ENCODE measurements at places on chromosomes 4 and X.

GRCh38 chr4:182207830-182208396, 35.3 kb upstream of the TENM3 start:
- DNase-seq = no peak

DNA sequence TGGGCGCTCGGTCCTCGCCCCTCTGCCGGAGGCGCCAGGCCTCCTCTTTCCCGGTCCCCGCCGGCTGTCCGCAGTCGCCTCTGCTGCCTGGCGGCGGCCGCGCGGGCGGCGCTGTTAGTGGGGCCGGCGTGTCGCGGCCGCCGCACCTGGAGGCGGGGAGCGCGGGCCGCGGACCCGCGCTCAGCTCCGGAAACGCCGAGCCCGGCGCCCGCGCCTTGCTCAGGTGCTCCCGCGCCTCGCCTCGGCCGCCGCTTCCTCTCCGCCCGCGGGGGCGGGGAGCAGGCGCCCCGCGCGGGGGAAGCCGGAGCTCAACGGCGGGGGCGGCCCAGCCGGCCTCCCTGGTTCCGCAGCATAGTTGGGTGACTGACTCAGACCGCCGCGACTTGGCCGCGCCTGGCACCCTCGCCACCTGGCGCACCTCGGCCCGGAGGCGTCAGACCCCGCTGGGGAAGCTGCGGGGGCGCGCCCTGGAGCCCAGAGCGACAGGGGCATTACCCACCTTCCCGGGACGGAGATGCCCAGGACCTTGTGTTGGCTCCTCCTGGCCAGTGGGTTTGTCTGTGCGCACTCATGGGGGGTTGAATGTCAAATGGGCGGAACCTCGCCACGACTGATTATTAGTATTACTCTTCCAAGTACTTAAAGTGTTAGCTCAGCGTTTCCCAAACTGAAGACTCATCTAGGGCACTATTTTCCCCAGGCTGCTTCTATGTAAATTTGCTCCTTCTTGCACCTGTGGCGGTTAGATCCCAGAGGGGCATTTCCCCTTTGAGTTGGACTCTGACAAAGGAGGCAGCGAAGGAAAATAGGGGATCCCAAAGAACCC, at the start of gene ARAP2:
TSS of gene ARAP2 (minus strand) at position 258 of the 826 bp plus-strand sequence. CDS start 15,028 bp downstream, outside the sequence.
- DNase-seq = peak; percentile 72

- no peak for DNase-seq
These were observed 122.7 kb upstream of the CBR4 start for GRCh38 chr4:169132561-169133305.

DNA sequence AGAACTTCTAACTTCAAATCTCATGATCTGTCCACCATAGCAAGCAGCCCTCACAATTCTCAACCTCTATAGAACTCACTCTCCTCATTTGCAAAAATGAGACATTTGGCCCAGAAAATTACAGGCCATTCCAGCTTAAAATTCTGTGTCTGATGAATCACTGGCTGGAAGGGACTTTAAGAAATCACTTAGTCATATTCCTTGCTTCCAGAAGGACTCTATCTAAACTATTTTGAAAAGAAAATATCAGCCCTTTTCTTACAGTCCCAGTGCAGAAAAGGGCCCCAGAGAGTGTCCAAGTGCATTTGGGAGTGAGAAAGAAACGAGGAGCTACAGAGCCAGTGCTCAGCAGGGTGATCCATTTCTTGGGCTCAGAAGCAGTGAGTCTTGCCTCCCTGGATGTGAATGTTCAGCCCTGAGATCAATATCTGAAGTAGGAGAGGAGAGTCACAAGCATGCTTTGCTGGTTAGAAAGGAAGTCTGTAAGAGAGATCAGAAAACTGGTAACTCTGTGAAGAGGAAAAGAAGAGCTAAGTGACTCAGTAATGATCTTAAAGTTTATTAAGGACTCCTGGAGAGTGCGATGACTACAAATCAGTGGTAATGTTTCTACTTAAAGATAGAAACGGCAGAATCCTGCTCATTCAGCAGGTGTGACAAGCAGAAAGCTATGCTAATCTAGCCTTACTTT, 139.8 kb downstream of the PALLD start:
- DNase-seq = no peak

All from RWPE2 (cell line).